Neural progenitor cell (in vitro differentiated cells): ENCODE measurements at places on chromosomes 11 and 22.

DNA sequence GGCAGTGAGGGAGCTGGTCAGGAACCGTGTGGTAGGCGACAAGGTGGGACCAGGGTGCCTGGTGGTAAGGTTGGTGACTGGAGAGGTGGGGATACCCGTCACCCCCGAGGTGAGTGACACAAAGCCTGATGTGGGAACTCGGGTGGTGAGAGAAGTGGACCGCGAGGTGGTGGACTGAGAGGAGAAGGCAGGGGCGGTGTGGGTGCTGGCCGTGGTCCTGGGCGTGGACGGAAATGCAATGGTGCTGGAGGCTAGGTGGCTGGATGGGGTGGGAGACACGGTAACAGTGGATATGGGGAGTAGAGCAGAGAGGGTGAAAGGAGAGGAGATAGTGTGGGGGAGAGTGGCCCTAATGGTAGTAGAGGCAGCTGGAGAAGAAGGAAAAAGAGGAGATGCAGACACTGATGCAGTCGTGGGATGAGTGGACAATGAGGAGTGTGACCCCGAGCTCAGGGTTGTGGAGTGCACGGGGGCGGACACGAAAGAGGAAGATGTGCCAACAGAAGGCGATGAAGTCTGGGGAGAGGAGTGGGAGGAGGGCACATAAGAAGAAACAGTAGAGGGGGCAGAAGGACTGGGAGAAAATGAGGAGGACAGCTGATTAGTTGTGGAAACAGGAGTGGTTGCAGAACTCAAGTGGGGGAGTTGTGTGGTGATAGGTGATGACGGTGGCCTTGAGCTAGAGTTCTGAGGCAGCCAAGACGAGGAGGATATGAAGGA, 20.5 kb downstream of the MUC6 start:
- no peak for DNase-seq

- DNase-seq, result no peak
These were observed 132.6 kb upstream of the PGR start for GRCh38 chr11:101262258-101262657.

- DNase-seq, result peak; percentile 63
These were observed 8.0 kb upstream of the HTATIP2 start for GRCh38 chr11:20355221-20356219.

- no peak for DNase-seq
These were observed 11.5 kb upstream of the ZC3H12C start for GRCh38 chr11:110081462-110082376.

DNA sequence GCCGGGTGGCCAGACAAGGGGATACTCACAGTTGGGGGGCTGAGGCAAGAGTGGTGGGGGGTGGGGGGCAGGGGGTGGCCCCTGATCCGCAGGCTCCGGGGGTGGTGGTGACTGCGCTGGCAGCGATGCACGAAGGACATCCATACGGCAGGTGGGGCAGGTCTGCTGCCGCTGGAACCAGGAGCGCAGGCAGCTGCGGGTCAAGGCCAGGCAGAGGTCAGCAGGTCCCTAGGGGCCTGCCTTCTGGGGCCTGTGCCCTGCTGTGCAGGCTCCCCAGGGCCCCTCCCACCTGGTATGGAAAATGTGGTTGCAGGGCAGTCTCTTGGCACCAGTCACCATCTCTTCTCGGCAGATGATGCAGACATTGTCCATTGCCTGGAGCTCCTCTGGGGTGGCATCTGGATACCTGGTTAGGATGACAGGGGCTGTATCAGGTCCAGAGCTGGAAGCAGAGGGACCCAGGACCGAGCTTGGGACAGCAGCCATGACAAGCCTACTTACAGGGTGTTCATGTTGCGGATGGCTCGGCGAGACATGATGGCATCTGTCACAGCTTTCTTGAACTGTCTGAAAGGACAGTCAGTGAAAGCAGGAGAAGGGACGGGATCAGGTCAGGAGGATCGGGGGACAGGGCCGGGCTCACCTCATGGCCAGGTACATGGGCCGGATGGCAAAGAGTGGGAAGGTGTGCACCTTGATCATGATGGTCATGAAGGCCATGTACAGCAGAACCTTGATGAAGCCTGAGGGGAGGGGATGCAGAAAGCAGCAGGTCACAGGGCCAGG, 3.5 kb downstream of the SYVN1 start:
- no peak for DNase-seq

DNA sequence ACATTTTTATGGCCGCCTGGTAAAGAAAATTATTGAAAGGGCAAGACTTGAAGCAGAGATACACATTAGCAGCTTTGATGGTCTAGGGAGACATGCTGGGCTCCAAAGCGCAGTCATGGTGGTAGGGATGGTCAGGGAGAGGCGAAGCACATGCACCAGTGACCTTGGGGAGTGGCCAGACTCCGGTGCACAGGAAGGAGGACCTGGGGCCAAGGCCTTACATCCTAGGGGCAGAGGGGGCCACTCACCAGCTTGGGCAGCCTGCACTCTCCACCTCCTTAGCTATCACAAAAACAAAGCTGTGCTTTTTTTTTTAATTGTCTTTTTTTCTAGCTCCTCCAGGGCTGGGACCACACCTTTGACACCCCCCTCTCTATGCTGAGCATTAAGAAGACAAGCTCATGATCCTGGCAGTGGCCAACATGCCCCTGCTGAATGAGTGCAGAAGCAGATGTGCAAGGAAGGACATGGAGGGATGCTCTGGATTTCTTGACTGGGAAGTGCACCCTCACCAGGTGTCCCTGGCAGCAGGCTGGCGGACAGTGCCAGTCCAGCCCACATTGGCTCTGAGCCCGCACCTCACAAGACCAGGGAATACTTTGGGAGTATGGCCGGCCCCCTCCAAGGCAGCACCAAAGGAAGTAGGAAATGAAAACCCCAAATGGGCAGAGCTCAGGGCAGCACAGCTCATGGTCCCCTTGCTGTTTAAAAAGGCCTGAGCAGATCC, 619.9 kb downstream of the TBC1D22A start:
- no peak for DNase-seq

DNA sequence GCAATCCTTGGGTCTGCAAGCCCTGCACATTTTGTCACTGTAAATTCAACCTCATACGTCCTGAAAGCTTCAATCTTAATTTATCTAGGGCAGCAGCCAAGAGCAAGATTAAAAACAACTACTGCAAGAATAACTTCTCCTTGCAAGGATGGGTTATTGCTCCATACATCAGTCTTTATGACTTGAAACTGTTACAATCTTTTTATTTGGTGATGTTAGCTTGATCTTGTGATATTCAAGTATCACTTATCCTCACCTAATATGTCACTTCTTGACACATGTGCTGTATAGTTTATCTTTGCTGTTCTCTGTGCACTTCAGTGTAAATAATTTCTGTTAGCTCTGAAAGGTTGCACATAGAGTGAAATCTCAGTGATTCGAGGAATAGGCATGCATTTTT, 14.7 kb upstream of the APLP2 start:
- no peak for DNase-seq

GRCh38 chr11:70672991-70673653, 274.8 kb downstream of the CTTN start:
- no peak for DNase-seq

GRCh38 chr11:132220474-132220873, 850.1 kb downstream of the NTM start:
- DNase-seq, result no peak

- peak; percentile 69 for DNase-seq
These were observed 29.7 kb upstream of the ANO1 start for GRCh38 chr11:70048279-70049024.

- no peak for DNase-seq
These were observed 227.1 kb upstream of the CCDC179 start for GRCh38 chr11:23087407-23087806.

DNA sequence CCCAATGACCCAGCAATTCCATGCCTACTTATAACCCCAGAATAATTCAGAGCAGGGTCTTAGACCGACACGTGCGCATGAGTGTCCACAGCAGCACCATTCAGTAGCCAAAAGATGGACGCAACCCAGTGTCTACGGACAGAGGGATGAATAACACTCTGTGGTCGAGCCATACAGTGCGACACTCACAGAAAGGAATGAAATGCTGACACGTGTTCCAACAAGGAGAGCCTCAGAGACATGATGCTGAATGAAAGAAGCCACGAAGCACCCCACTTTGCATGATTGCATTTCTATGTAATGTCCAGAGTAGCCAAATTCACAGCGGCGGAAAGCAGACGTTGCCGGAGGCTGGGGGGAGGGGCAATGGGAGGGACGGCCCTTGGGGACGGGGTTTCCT, 134.4 kb downstream of the CTTN start:
- DNase-seq, result no peak

- DNase-seq, result peak; percentile 31
These were observed 43.4 kb downstream of the SCUBE2 start for GRCh38 chr11:9047964-9048523.

- no peak for DNase-seq
These were observed 1.2 kb upstream of the ZBTB3 start for GRCh38 chr11:62755086-62755615.

GRCh38 chr11:40290171-40290631, 1169.3 kb downstream of the LRRC4C start:
- DNase-seq, result no peak

DNA sequence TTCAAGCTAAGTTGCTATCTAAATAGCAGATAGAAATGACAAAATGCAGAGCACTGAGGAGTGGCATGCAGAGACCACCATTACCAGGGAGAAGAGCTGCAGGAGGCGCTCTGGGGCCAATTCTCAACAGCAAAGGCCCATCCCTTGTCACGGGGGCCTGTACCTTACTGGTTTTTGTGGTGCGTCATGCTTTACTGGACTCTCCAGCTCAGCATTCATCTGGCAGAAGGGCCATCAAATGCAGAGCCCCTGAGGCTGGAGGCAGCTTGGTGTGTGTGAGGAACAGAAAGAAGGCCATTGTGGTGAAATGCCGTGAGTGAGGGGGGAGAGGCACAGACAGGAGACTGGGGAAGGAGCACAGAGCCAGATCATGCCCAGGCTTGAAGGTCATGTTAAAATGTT, 56.5 kb upstream of the NAV2 start:
- DNase-seq, result no peak

- no peak for DNase-seq
These were observed 1.6 kb upstream of the CHRM4 start for GRCh38 chr11:46393231-46393616.

DNA sequence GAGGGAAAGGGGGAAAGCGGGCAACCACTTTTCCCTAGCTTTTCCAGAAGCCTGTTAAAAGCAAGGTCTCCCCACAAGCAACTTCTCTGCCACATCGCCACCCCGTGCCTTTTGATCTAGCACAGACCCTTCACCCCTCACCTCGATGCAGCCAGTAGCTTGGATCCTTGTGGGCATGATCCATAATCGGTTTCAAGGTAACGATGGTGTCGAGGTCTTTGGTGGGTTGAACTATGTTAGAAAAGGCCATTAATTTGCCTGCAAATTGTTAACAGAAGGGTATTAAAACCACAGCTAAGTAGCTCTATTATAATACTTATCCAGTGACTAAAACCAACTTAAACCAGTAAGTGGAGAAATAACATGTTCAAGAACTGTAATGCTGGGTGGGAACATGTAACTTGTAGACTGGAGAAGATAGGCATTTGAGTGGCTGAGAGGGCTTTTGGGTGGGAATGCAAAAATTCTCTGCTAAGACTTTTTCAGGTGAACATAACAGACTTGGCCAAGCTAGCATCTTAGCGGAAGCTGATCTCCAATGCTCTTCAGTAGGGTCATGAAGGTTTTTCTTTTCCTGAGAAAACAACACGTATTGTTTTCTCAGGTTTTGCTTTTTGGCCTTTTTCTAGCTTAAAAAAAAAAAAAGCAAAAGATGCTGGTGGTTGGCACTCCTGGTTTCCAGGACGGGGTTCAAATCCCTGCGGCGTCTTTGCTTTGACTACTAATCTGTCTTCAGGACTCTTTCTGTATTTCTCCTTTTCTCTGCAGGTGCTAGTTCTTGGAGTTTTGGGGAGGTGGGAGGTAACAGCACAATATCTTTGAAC, 6.8 kb downstream of the MALAT1 start:
- no peak for DNase-seq

- DNase-seq, result peak; percentile 67
These were observed 10.3 kb upstream of the IGSF9B start for GRCh38 chr11:133966921-133967598.

DNA sequence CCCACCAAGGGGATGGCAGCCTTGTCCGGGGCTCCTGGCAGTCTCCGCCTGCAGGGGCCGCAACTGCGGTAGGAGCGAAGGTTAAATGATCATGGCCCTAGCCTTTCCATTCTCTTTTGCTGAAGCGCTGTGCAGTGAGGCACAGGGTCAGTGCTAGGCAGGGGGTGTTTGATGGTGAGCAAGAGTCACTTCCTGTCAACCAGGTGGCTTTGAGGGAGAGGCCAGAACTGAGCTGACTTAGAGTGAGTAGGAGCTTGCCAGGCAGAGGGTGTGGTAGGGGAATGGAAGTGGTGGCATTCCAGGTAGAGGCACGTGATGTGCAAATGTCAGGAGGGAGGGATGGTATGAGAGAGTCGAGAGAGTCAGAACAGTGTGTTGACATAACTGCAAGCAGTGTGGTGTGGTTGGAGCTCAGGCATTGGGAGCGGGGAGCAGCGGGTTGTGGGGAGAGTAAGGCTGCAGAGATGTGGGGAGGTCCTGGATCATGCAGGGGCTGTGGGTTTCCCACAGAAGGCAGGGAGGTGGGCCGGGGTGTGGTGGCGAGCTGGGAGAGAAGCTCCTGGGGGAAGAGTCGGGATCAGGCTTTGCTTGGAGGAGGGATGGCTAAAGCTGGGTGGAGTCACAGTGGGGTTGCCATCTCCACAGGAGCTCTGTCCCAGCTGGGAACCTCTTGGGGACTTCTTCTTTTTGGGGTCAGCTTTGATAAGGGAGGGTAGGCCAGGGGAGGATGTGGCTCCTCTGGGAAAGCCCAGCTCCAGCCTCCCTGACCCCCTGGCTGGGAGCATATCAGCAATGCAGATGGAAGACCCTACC, 33.3 kb downstream of the AMPD3 start:
- no peak for DNase-seq

DNA sequence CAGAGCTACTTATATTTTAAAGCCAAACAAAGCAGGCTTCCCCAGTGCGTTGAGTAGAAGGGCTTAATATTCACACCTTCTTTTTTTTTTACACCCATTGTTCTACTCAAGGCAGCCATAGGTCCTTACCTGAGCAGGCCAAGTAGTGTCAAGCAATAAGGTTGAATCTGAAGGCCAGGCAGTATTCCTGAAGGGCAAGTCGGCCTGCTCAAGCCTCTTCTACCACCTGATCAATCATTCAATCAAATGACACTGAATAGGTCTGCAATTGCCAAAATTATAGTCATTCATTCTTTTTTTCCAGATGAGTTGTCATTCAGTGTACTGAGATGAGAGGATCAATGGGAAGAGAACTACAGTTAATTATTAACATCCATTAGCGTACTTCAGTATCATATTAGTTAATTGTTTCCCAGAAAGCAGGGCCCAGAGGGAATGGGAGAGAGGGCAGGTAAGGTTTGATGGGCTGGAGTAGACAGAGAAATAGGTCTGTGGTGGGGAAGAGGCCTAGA, 11.9 kb upstream of the PPP2R1B start:
- DNase-seq, result no peak
